ENCODE measurements at places on chromosomes 5 and 9.

DNA sequence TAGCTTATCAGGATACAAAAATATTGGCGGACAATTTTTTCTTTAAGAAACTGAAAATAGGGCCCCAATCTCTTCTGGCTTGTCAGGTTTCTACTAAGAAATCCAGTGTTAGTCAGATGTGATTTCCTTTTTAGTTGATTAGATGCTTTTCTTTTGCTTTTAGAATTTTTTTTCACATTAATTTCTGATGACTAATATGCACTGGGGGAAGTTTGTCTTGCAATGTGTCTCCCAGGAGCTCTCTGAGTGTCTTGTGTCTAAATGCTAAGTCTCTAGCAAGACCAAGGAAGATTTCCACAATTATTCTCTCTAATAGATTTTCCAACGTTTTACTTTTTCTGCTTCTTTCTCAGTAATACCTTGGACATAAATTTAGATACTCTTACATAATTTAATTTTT lies 559.8 kb upstream of the TYRP1 start:
- peak; percentile 4 for DNase-seq

GRCh38 chr5:88833371-88834130 lies 49.4 kb downstream of the MEF2C start:
- DNase-seq = peak; percentile 77

- peak; percentile 8 for DNase-seq
Measured at GRCh38 chr9:1709347-1709746, 305.8 kb upstream of the SMARCA2 start.

GRCh38 chr9:21711504-21711903 lies 90.9 kb upstream of the MTAP start:
- peak; percentile 74 for DNase-seq

DNA sequence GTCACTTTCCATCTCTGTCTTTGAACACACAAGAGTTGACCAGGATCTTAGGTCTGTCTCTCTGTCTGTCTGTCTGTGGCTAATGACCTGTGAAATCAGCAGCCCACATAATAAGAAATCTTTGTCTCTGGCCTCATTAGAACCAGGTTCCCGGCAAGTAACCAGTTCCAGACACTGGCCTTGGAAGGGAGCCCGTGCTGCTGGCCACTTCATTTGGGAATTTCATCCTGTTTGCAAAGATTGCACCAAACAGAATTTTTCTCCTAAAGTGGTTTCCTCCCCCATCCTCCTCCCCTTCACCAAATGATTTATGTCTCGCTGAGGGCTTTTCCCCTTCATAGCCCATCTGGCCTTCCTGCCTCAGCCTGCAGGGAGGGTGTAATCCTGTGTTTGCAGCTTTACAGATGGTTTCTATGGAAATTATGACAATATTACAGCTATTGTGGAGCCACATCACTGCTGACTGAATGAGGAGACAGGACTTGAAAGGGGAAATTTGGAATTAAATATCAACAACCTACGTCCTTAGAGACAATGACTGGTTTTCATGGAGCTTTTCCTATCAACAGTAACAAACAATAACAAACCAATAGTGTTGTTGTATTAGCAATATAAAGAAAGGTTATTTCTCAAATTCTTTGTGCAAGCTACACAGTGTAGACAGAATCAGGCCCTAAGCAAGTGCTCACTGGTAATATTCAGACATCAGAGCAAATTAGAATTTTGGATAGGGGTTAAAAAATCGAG lies 25.7 kb downstream of the DPYSL3 start:
- peak; percentile 100 for DNase-seq

DNA sequence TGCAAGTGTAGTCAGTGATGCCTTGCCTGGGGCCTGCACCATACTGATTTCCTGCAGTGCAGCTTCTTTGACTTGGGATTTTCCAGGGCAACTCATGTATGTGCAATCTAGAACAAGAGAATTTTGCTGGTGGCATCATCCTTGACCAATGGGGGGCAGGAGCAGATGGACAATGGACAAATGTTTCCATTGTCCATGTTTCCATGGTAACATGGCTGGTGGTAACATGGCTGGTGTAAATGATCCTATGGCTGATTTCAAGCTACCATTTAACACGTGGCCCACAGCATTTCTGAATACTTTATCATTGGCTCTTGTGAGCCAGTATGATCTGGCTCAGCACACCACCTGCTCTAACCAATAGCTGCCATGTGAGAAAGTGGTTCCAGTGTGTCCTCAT lies 130.1 kb upstream of the OSMR start:
- no peak for DNase-seq

GRCh38 chr9:68955330-68955729 lies 58.6 kb downstream of the PRKACG start:
- DNase-seq = no peak

- no peak for DNase-seq
Measured at GRCh38 chr5:176587398-176587797, 22.6 kb downstream of the GPRIN1 start.

DNA sequence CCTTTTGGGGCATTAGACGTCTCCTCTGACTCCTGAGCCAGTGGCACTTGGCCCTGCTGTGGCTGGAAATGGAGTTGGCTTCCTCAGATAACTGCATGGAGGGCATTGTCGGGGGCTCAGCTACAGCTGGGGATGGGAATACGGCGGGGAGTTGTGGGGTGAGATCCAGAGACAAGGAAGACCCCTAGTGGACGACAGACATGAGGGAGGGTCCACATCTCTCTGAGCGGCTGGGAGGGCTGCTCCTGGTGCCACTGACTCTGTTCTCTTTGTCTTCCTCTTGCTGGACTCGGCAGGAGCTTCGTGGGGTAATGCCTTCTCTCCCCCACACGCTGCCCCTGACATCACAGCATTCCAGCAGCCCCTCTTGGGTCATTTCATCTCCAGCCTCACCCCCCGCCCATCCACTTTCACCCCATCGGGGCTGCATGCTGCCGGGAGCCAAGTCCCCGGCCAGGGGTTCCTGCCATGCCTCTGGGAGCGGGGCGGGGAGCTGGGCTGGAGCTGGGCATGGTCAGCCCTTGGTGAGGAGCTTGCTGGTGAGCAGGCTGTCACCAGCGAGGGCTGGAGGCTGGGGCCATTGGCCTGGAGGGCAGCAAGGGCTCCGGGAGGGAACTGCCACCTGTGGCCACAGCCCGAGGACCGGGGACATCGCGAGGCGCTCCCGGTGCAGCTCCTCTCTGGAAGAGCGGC lies 172.3 kb downstream of the CACNA1B start:
- DNase-seq = no peak

- DNase-seq = no peak
Measured at GRCh38 chr9:127291246-127291778, 26.7 kb downstream of the GARNL3 start.

DNA sequence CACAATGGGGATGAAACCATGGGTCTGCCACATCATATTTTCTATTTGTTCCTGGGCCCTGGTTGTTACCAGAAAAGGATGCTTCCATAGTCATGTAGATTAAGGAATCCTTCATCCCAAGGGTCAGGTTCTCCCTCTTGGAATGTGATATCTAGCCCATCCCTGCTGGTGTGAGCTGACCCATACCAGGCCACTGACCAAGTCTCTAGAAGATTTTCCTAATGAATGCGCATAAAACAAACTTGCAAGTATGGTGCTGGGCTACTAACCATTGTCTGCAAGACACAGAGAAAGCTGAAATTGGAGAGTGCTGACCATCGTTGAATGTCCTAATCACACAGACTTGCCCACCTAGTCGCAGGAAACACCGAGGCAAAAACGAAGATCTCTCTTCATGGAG lies 972.6 kb downstream of the EFNA5 start:
- DNase-seq = no peak

- peak; percentile 72 for DNase-seq
Measured at GRCh38 chr9:16315720-16316119, 554.8 kb downstream of the BNC2 start.

DNA sequence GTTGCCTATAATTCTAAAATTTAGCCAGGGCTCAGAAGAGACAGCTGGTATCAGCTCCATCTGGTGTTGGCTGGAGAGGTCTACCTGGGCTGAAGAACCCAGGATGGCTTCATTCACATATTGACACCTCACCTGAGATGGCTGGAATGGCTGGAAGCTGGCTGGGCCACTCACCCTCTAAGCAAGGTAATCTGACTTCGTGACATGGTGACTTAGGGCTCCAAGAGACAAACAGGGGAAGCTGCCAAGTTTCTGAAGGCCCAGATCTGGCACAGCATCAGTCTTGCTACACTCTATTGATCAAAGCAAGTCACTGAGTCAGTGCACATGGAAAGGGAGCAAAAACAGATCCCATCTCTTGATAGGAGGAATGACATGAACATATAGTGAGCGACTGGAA lies 102.3 kb downstream of the EPB41L4A start:
- DNase-seq = no peak

DNA sequence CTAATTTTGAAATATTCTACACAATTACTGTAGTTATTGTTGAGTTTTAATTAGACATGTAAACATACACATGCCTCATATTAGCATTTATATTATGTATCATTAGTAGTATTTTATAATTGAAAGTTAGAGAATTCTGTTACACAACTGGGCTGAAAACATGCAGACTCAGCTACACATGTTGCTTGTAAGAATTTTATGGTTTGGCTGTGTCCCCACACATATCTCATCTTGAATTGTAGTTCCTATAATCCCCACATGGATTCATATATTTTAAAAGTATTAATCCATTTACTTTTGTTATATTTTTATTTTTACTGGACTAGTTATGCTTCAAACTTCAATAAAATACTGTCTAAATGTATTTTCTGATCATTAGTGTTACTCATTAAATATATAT lies 2075.3 kb upstream of the C9orf72 start:
- DNase-seq = peak; percentile 47

GRCh38 chr9:82588301-82589180 lies 474.4 kb downstream of the RASEF start:
- DNase-seq = peak; percentile 8

GRCh38 chr5:62621280-62621679 lies 42.7 kb downstream of the LRRC70 start:
- DNase-seq = no peak

DNA sequence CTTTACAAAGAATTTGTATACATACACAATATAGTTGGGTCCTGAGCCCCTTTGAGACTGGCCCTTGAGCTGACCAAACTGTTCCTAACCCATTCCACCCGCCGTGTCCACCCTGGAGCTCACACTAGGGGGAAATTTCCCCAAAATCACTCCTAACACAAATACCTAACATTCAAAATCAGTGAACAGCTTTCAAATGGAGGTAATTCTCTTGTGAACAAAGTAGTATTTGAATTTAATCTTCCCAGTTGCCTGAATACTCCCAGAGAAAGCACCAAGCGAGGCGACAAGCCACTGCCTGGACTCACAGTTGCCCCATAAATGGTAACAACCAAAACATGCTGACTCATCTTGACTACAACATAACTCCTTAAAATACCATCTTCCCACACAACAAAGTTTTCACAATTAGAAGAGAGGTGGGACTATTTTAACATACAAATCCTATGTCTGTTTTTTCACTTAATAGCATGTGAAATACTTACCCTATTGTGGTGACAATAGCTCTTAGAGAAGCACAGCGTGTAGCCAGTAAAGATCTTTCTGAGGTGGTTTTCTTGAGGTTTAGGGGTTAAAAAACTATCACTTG lies 31.7 kb upstream of the SCAMP1 start:
- DNase-seq = peak; percentile 16

DNA sequence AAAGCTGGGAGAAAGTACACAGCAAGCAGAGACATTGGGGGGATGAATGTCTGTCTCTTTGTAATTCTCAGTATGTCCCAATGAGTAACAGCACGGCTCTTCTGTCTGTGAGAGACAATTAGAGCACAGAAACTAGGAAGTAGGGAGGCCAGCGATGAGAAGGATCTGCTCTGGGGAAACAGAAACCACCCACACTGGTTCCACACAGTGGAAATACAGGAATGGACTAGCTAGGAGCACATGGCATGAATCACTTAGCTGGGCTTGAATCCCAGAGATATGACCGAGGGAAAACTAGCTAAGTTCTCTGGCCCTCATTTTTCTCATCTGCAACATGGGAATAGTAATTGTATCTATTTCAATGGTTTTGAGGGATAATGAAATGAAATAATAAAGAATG lies 895.9 kb downstream of the TLE4 start:
- DNase-seq = peak; percentile 5

DNA sequence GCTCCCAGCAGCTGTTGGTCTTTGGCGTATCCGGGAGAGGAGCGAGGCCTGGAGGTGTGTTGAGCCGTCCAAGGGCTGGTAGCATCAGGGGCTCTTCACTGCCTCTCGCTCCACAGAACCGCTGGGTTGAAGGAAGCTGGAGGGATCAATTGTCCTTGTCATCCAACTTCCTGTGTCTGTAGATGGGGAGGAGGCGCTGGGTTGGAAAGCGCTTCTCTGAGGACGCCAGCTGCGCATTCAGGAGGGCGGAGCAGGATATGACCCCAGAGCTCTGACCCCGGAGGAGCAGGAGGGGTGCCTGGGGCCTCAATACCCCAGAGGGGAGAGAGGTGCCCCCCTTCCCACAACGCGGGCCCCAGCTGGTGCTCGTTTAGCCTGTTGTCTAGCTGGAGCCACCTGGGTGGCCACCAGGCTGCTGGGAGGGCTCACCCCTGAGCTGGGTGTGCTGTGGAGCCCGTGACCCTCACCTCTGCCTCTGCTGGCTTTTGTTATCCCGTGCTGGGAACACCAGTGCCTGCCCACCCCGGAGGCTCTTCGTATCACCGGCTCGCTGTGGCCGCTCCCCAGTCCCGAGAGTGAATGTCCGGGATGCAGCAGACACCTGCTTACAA lies 2.0 kb upstream of the DBH start:
- no peak for DNase-seq

DNA sequence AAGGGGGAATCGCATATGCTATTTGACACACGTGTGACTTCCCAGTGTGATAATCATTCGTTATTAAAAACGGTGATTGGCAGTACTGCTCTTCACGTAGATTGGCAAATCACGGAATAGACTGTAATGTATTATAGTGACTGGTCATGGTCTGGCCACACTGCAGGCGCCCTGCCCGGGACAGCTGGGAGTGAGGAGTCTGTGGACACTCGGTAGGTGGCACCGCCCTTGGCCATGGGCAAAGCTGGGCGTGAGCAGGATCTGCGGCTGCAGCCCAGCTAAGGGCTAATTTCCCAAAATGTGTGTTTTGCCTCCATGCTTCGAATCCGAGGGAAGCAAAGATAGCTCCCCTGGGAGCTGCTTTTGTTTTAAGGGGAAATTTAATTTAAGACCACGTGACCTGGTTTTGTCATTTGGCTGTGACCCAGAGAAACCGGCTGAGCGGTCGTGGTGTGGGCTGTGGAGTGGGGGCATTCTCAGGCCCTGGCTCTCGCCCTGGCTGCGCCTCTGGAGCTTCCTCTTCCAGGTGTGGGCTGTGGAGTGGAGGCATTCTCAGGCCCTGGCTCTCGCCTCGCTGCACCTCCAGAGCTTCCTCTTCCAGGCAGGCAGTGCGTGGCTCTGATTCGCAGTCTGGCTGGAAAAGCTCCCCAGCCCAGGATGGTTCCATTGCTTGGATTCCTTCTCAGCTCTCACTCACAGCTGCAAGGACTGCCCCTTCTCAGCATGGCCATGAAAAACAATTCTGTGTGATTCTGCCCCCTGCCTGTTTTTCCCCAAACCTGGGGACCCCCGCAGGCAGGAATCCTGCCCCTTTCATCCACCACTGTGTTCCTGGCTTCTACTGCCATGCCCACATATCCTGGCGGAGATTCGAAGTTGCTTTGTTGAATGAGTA lies 131.1 kb downstream of the OLFM1 start:
- DNase-seq = no peak

GRCh38 chr5:96582343-96582742 lies 79.8 kb upstream of the CAST start:
- peak; percentile 37 for DNase-seq

Measured in fibroblast of upper back skin (primary cell).